ENCODE measurements at places on chromosomes 2 and 18.

DNA sequence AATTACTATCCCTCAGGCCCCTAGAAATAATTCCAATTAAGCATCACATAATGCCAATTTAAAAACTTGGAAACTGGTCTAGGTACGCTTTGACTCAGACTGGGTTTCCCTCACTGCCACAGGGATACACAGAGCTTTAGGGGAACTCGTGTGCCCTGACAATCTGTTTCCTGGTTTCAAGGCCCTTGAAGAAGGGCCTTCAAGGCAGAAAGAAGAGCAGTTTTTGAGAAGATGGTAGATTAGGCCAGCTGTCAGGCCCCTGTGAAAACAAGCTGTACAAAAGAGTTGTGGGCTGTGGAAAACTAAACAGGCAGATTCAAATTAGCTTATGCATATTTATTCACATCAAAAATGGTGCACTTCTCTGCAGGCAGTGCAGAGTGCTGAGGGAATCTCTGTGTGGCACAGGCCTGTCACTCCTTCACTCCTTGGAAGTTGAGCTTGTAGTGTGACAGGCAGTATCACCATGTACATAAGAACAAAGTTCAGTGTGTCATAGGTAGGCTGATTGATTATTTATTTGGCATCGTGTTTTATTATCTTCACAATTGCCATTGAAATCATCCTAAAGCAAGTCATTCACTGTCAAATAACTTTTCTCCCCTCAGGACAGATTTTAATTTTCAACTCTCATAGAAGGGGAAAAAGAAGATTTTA, 614.4 kb upstream of the GYPC start:
- no peak for DNase-seq

GRCh38 chr2:47313728-47314127, 89.2 kb upstream of the MSH2 start:
- no peak for DNase-seq

DNA sequence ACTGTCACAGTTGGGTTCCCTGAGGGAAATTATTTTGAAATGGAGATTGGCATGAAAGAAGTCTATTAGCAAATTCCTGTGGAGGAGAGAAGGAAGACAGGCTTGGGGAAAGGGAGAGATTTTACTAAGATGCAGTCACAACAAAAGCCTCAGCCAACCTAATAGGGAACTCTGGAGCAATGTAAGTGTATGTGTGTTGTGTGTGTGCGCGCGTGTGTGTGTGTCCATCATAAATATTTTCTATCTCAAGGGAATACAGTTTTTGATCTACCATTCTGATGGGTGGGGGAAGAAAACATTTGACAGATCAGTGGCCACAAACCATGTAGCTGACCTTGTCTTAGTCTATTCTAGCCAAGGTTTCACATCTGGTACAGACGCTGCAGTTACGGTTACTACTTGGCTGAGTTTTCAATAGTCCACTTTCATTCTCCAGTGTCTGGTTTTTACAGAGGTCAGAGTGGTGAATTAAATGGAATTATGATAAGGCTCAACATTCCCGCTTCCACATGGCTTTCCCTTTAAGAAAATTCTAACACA, 72.6 kb downstream of the MREG start:
- DNase-seq: no peak

DNA sequence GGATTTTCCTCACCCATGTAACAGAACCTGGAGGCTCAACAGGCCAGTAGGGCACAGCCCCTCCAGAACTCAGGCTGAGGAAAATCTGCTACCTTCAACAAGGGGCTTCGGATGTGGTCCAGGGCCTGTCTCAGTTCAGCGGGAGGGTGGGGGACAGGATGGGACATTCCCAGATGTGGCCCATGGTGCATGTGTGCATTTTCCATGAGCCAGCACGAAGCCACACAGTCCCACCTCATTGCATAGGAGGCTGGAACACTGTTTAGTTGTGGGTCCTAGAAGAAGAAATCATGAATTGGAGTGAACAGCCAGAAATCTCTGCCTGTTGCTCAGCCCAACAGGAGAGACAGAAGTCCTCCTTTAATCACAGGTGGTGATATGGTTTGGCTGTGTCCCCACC, 469.6 kb upstream of the MYT1L start:
- DNase-seq: no peak

DNA sequence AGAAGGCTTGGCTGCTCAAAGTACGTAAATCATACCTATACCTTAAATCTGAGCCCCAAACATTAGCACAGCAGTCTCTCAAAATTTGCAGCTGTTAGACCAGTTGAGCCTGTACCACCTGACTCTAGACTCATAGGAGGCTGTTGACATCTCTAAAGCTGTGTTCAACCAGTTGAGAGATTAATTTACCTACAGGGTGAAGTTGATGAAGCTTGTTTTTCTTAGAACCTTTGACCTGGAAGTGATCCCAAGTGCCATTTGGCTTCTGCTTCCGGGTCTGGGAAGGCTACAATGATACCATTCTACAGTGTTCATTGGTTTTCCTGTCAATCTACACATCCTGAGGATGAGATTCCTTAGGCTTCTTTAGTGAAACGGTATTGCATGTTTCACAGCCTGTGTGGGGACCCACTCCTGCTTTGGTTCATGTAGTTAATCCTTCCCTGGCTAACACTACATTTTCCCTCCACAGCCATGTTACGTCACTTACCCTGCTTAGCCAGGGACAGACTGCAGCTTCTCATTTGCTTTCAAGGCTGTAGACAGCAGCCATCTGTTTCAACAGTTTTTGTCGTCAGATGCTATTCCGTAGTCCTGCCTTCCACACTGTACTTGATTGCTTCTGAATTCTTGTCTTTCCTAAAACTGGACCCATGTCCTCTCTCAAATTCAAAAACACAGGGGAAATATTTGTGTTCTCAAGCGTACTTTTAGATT, 4.7 kb upstream of the IL1RL2 start:
- DNase-seq: no peak
